ENCODE measurements at places on chromosomes 3 and 15.

GRCh38 chr15:82890995-82891390 is 61.5 kb downstream of the HOMER2 start:
- no peak for DNase-seq

DNA sequence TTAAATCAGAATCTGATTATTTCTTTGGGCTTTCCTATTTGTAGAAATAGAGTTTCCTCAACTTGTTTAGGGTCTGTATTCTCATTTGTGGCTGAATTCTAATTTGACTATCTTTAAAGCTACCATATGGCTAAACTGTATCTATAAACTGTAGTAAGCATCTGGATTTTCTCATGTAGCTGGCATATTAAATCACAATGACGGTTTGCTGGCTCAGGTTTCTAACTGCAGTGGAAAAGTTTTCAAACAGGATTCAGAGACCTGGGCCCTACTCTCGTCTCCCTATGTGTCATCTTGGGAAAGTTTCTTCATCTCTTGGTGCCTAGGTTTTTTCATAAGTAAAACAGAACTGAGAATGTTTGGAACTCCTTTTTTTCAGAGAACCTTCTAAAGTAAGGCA is 68.3 kb downstream of the GALK2 start:
- DNase-seq = no peak

- no peak for DNase-seq
Measured at GRCh38 chr3:126132751-126133511, 47.5 kb downstream of the ALDH1L1 start.

DNA sequence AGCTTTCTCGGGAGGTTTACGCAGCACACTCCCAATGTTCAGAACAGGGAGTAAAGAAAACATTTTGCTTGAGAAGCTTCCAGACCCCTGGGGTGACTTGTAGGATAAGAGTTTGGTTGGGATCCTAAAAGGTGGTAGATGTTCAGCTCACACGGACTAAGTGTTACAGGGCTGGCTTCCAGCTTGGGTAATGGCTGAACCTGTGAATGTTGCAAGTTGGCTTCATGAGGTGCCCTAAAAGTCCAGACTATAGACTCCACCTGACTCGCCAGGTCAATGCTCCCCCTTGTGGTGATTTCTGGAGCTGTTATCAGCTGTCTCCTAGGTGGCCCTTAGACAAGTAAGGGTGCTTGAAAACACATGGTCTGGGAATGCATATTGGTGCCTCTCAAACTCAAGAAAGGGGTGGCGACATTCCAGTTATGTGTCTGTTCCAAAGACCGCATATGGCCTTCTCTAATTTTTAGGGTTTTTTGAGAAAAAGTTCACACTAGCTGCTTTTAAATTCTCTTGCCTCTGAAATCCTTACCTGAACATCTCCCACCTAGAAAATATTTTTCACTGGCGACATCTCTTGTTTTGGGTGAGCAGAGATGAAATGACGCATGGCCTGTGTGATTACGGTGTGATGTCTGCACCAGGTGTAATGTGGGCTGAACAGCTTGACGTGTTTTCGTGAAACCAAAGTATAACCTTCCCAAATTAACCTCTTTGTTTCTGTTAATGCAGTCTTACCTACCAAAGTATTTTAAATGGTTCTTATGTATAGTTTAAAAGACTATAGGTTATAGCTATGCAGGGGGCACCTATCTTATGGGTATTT is 175.7 kb upstream of the KBTBD8 start:
- DNase-seq = peak; percentile 81

GRCh38 chr15:58275785-58276184 is 137.6 kb downstream of the AQP9 start:
- no peak for DNase-seq

- no peak for DNase-seq
Measured at GRCh38 chr3:192207239-192207638, 520.1 kb downstream of the FGF12 start.

Data from Calu3 (cell line).